Stimulated activated CD8-positive, alpha-beta memory T cell treated with anti-CD3 and anti-CD28 coated beads, Interleukin-7, amount 100 ng/mL, for 4 hours (primary cell): ENCODE measurements at places on chromosomes 3 and 15.

DNA sequence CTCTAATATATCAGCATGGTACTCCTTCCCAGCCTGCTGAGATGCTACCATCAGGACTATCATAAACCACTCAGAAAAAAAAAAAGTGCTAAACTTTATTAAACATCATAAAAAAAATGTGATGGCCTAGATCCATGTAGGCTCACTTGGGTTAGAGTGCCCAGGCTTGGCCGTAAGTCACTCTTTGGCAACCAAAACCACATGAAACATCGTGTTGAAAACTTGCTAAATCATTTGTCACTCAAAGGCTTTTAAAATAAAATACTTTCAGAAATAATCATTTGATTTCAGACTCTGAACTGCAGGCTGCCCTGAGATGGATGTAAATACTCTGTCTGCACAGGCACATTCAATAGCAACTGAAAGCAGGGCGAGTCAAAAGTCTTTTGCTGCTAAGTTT, 78.4 kb upstream of the WNT5A start:
- DNase-seq, result no peak

- no peak for DNase-seq
Measured at GRCh38 chr15:46855388-46855787, 861.9 kb upstream of the SEMA6D start.

- no peak for DNase-seq
Measured at GRCh38 chr3:157594413-157594812, 91.2 kb upstream of the VEPH1 start.

- DNase-seq, result no peak
Measured at GRCh38 chr3:4306860-4307259, 3.7 kb downstream of the SETMAR start.

GRCh38 chr3:133477487-133477886, 77.6 kb downstream of the BFSP2 start:
- DNase-seq, result no peak

DNA sequence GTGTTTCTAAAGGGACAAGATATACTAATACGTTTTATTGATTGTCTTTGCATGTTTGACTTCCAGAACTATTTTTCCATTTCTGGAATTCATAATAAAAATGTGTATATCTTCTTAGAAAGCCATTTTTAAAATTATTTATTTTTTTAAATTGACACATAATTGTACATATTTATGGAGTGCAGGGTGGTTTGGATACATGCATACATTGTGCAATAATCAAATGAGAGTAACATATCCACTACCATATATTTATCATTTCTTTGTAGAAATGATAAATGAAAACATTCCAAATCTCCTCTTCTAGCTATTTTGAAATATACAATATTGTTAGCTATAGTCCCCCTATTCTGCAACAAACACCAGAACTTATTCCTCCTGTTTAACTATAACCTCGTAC, 156.5 kb upstream of the ABI3BP start:
- no peak for DNase-seq

- DNase-seq, result no peak
Measured at GRCh38 chr15:68042156-68042854, 11.8 kb upstream of the PIAS1 start.

DNA sequence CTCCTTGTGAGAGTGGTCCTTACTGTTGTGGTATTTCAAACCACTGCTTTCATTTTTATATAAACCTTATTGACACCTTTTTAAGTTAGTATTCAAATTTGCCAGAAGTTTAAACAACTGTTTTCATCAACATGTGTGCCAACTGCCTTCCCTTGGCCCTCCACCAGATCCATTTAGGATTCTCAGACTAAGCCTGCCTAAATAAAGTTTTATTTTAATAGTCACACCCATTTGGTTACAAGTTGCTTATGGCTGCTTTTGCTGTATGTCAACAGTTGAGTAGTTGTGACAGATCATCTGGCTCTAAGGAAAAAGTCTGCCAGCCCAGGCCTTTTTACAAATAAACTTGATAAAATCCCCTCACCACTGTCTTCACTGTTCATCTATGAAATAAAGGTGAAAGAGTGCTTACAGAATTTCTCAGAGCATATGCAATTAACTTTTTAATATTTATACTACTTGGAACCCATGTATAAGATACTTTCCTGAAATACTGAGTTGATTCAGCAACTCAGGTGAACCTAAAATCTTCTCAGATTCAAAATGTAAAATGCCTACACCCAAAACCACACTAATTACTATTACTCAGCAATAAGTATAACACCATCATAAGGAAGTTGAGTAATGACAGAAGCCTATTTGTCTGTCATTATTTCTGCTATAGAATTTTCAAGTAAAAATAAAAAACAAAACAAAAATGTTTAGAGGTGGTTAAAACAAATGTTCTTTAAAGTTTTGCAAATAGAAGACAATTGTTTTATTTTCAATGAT, 35.1 kb downstream of the PEAK1 start:
- DNase-seq, result no peak

DNA sequence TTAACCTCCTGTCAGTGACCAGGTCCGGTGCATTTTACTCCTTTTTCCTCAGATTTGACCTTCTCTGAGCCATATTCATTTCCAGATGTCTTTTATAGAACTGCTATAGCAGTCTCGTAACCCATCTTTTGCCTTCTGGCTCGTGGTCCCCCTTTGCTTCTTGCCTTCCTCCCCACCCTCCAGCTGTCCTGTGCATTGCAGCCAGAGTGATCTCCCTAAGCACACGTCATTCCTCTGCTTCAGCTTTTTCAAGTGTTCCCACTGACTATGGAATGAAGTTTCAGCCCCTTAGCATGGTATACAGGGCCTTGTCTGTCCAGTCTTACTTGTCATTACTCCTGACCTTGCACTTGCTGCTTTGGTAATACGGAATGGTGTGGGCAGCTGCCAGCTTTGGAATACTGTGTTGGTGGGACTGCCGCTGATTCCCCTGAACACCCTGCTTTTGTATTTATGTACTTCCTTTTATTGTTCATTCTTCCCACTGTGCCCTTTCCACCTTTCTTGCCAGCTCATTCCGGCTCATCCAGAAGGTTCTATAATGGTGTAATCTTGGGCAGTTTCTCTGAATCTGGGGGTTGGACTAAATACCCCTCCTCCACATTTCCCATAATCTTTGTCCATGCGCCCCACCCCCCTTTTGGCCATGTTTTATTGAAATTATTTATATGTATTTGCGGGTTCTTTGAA, 38.9 kb downstream of the SLC25A26 start:
- DNase-seq, result no peak

GRCh38 chr3:136385457-136385856, 135.3 kb downstream of the PCCB start:
- DNase-seq, result no peak

DNA sequence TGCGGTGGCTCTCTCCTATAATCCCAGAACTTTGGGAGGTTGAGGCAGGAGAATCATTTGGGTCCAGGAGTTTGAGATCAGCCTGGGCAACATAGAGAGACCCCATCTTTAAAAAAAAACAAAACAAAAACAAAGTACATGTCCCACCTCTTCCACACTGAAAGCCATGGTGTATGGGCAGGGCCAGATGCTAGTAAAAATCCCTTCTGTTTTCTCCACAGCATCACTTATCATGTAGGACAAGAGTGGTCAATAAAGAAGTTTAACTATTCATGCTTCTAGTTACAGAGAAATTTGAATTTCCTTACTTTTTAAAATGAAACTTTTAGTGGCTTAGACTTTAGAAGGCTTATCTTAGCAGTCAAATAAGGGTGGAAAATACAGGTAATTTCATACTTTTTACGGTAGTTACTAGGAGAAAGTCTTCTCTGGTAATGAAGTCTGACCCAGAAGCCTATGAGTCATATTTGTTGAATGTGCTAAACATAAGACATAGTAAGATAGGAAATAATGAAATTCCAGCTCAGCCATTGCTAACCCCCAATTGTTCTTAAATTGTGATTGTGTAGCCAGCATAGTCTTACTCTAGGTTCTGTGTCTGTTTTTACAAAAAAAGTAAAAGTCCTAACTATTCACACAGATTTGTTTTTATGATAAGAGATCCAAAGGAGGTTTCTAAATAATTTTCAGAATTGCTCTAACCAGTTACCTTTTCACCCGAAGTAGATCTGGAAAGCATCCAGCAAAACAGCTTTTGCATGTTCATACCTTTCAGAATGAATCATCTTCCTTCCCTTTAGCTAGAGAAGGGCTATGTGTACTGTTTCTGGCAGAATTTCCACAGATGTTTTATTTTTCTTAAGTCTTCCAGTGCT, 16.4 kb upstream of the ZNF609 start:
- DNase-seq, result no peak

DNA sequence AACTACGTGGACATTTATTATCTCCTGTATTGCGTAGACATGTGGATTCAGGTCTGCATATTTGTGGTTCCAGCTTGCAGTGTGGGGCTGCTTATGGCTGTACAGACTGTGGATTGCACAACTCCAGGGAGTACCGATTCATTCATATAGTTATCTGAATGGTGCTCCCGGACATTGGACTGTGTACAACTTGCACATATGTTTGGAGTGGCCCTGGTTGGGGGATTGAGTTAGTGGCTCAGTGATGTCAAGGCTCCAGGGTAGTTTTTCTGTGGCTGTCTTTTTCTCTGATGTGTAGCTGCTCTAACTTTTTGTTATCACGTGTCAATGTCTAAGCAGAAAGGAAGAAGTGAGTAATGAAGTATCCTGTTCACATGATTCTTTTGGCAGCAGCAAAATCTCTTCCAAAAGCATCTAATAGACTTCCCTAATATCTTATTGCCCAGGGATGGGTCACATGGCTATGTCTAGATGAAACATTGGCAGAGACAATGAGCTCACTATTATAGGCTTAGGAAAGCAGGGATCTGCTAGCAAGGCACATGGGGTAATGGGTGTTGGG, 15.8 kb downstream of the ST3GAL6 start:
- no peak for DNase-seq

GRCh38 chr3:136250903-136251460, 842 bp downstream of the PCCB start:
- no peak for DNase-seq

DNA sequence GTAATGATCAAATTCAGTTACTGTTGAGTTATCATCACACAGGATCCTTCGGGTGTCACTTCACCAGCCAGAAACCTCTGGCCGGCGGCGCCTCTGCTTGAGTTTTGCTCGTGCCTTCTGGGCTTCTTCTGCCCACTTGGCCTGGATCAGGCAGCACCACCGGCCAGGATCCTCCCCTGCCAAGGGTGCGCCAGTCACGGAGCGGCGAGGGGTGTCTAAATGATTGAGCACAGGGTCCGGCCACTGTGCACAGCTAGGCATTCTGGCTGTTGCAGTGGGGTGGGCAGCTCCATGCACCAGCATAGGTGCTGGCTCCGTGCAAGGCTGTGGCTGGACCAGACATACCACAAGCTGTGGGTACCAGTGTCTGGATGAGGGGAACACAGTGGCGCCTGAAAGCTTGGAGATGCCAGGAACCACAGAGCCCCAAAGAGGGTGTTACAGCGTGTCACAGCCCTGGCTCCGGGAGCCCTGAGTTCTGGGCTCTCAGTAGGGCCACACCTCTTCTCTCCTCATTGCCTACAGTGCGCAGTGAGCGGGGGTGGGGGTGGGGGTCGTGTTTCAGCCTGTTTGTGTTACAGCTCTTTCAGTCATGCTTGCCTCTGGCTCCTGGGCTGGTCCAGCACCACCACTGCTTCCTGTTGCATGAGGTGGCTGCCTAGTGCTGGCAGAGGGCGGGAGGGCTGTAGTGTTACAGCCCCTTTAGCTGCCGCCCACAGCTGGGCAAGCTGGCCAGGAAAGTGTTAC, 169.4 kb downstream of the FNDC3B start:
- DNase-seq, result no peak

GRCh38 chr3:152051501-152052404, 178.3 kb downstream of the SUCNR1 start:
- DNase-seq, result no peak

DNA sequence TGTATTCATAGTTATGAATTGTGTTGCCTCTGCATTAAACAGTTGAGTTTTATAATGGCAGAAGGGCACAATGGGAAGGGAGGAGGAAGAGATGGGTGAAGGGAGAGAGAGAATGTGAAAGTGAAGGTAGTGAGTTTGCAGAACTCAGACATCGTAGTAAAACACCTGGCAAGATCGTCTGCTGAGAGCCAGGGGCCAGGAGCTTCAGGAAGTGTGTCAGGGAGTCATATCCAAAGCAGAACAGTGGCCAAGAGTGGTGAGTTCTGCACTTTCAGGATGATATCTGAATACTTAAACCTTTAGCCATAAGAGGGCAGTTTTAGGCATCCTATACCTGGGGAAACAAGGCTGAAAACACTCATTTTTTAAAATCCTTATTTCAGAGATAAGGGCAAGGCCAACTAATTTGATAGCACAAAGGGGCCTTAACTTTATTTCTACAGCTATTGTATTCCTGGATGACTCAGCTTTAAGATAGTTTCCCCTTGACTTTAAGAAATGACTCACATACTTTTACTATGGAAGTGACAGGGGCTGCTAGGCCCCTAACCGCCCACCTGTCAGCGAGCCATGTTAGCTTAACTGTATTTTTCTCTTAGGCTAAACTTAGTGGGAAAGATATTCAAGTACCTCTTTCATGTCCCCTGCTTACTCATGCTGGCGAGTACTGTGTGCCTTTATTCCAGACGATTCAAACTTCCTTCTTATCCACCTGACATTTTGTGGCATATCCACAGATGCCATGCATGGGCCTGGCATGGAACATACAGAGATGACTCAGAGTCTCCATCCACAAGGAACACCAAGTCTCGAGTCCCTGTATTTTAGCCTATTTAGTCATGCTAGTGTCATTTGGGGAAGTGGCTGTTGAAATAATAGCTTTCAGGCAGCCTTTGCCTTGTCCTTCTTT, 53.9 kb downstream of the RLBP1 start:
- DNase-seq, result peak; percentile 52

- no peak for DNase-seq
Measured at GRCh38 chr3:33032938-33033337, 64.0 kb downstream of the GLB1 start.

DNA sequence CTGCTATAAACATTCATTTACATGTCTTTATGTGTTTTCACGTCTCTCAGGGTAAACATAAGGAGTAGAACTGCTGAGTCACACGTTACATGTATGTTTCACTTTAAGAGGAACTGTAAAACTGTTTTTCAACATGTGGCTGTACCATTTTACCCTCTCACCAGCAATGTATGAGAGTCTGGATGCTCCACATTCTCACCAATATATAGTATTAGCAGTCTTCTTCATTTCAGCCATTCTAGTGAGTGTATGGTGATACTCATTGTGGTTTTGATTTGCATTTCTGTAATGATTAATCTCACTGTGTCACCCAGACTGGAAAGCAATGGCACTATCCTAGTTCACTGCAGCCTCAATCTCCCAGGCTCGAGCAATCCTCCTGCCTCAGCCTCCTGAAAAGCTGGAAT, 37.1 kb downstream of the PHC3 start:
- no peak for DNase-seq
